CD4-positive, alpha-beta T cell treated with Interferon gamma for 1 hour (primary cell): ENCODE measurements at places on chromosomes 2 and 18.

GRCh38 chr2:69631402-69631801 is 12.1 kb downstream of the AAK1 start:
- no peak for DNase-seq

GRCh38 chr2:176553685-176554100 is 284.5 kb downstream of the MTX2 start:
- peak; percentile 5 for DNase-seq

DNA sequence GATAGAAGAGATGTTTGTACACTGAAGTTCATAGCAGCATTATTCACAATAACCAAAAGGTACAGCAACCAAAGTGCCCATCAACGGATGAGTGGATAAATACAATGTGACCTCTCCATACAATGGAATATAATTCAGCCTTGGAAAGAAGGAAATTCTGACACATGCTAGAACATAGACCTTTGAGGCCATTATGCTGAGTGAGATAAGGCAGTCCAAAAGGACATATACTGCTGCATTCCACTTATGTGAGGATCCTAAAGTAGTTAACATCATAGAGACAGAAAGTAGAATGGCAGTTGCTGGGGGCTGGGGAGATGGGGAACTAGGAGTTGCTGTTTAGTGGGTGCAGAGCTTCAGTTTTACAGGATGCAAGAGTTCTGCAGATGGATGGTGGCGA is 38.2 kb upstream of the GLI2 start:
- DNase-seq, result no peak

DNA sequence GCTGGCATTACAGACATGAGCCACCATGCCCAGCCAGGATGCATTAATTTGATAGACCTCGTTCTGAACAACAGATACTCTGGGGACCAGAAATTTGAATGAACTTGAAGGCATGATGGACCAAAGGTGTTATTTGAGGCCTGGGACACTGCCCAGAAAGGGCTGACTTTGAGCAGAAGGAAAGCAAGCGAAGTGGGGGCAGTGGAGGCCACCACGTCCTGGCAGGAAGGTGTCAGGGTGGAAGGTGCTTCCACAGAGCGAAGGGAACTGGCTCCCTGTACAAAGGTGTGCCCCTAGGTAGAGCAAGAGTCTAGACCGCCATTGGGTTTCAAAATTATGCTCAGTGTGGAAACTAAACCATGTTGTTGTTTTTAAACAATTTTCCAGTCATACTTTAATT is 23.9 kb downstream of the ZNF236 start:
- DNase-seq, result no peak
